EL (cell line): ENCODE measurements at places on chromosomes 4 and X.

- DNase-seq: no peak
These were observed at the start of gene CFP for GRCh38 chrX:47629419-47630200. Gene CFP, minus strand, starts transcription at chrX:47629930. Its CDS starts 86 bp downstream, at chrX:47629844.

GRCh38 chr4:40586034-40586433 is 43.6 kb downstream of the RBM47 start:
- no peak for DNase-seq

DNA sequence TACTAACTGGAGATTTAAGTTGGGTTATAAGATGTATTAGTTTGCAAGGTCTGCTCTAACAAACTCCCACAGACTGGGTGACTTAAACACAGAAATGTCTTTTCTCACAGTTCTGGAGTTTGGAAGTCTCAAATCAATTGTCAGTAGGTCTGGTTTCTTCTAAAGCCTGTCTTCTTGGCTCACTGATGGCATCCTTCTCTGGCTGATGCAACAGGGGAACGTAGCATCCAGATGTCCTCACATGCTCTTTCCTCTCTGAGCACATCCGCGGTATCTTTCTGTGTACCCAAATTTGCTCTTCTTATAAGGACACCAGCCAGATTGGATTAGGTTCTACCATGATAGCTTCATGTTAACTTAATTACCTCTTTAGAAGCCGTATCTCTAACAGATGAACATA is 63.2 kb upstream of the BMP3 start:
- DNase-seq: no peak

- peak; percentile 91 for DNase-seq
These were observed 71.5 kb downstream of the ANAPC4 start for GRCh38 chr4:25448379-25449109.

GRCh38 chr4:147825451-147826287 is 93.8 kb downstream of the ARHGAP10 start:
- no peak for DNase-seq

DNA sequence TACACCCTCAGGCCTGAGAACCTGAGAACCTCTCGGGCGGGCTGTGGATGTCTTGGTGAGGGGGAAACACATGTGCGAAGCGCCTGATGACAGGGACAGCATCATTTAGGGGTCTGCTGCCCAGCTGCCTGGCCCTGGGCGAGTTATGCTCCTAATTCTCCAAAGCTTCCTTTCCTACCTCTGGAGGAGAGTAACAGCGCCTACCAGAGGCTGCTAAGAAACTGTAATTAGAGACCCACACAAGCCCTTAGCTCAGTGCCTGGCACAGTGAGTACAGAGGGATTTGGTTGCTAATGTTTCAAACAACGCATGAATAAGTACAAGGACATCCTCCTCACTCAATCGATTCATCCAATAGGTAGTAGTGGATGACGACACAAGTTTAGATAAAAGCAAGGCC is 40.4 kb downstream of the BCOR start:
- DNase-seq: no peak

DNA sequence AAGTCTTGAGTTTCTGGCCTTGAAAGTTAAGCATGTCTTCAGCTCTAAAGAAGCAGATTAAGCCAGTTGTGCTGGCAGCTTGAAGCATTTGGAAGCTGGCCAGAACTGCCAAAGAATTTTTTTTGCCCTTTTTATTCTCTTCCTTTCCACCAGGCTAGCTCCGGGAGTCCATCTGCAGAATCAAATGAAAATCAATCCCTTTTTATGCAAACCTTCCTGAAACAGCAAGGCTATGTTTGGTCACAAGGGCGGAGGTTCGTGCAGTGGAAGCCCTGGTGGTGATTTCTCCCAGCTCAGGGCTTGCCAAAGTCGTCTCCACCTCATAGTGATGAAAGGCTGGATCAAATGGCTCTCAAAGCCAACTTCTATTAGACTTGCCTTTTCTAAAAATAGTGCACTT is 21.6 kb upstream of the C4orf54 start:
- no peak for DNase-seq

- no peak for DNase-seq
These were observed 140.2 kb upstream of the EDNRA start for GRCh38 chr4:147340591-147341120.

DNA sequence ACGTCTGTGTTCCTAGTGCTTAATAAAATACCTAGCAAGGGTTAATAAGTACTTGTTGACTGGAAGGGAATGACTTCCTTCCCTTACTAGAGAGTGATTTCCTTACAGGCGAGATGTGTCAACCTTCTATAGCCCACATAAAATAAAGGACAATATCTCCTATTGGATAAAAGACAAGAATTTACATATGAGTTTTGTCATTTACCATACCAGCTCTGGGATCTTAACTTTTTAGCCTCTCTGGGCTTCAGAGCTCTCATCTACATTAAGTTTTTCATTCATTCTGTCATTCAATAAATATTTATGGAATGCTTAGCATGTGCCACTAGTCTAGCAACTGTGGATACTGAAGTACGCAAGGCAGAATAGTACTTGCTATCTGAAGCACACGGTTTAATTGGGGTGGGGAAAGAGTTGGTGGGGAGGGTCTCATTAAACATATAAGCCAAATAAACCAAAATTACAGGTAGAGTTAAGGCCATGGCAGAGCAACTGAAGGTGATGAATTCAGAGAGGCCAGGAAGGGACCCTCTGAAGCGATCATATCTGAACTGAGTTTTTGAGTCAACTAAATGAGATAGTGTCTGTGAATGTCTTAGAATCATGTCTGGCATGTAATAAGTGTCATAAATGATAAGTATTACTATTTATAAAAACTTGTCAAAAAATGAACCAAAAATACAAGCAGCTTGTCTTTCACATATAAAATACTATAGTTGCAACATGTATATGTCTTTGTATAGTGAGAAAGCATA is 91.6 kb upstream of the BMP2K start:
- DNase-seq: peak; percentile 79

DNA sequence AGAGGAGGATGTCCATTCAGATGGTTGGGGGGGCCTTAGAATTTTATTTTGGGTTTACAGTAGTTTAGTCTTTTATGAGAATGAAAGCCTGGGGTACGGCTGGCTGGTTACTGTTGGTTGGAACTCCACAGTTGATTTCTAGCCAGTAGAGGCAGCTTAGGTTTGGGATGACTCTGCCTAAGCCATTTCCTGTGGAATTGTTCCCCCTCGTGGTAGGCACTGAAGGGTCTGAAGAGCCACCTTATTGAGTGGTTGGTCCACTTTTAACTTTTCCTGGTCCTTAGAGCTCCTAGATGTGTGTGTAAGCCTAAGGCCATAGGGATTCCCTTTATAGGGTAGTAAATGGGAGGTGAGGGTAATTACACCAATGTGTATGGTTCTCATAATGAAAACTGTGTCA is 19.7 kb downstream of the SPIN3 start:
- no peak for DNase-seq

- peak; percentile 67 for DNase-seq
These were observed 193.2 kb downstream of the RASL11B start for GRCh38 chr4:53055274-53055673.

DNA sequence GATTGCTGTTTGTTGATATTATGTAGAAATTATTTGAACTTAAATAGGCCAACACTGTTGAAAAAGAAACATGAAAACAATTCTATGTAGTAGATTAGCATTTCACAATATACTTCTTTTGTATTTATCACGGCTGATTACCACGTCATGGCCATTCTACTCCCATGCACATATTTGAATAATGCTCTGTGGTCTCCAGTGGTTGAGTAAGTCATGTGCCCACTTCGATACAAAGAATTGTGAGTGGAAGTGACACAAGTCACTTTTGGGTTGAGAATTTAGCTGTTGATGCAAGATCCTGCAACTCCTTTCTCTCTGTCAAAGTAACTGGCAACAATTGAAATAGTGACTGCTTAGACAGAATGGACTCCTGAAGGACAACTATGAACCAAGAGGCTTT is 6.7 kb upstream of the FSTL5 start:
- no peak for DNase-seq

DNA sequence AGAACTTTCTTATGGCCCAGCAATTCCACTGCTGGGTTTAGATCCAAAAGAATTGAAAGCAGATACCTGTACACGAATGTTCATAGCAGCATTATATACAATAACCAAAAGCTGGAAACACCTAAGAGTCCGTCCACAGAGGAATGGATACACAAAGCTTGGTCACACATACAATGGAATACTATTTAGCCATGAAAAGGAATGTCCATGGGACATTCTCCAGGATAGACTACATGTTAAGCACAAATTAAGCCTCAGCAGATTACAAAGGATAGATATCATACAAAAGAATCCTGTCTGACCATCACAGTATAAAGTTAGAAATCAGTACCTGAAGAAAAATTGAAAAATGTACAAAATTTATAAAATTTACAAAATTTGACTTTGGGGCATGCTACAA is 12.7 kb upstream of the MAEA start:
- DNase-seq: no peak

DNA sequence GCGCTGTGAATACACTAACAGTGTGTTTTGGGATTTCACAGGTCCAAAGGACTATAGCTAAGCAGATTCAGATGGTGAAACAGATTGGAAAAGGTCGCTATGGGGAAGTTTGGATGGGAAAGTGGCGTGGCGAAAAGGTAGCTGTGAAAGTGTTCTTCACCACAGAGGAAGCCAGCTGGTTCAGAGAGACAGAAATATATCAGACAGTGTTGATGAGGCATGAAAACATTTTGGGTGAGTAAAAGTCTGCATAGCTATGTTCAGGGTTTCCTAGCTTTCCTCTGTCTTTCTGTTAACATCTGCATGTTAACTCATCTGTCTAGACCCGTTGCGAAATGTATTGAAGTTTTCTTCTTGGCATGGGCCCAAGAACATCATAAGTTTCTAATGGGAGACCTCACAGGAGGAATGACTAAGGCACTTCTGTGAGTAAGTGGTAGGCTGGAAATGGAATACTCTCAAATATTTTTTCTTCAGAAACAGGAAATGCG is 372.1 kb downstream of the BMPR1B start:
- DNase-seq: peak; percentile 86

DNA sequence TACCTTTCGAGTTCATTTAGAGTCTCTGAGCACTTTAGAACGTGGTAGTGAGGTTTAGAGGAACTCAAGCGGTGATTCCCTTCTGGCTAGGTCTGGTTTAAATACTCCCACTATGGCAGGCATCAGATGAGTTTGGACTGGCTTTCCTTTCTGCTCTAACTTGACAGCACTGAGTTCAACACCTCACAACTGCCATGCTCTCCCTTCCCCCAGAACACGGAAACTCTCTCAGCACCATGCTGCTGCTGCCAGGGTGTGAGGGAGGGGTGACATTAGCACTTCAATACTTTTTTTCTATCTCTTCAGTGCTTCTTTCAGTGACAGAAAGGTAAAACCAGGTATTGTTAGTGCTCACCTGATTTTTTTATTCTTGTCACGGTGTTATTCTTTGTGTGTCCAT is 234.5 kb upstream of the AGTR2 start:
- no peak for DNase-seq

GRCh38 chrX:130204647-130205046 is 32.9 kb downstream of the RAB33A start:
- no peak for DNase-seq

DNA sequence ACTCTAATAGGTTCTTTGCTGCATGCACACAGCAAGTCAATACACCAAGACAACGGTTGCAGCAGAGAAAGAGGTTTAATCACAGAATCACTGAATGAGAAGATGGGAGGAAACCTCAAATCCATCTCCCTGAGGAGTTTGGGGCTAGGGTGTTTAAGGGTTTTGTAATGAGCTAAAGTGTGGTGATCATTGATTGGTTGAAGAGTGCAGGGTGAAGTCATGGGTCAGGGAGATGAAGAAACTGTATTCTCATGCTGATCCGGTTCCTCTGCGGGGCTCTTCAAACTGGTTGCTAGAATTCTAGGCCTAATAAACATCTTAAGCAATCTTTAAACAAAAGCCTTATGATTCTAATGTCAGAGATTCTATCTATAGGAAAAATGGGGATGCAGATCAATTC is 432.5 kb upstream of the FAM47C start:
- no peak for DNase-seq

DNA sequence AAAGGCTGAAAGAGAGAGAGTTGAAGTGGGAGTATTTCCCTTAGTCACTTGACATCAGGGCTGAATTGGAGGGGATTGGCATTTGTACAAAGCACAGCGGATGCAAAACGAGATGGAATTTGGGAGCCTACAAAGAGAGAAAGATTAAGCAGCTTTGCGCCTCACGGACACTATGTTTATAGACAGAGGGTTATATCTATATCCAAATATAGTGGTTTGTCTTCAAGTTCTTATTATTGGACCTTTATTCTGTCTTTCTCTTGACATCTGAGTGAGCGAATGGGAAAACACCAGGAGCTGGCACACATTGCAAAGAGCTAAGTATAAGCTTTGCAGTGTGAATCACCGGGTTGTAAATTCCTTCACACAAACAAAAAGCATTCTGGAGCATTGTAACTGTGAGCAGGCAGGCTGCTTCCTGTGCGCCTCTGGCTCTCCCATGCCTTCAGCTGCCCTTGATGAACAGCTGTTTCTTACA is 500.2 kb downstream of the STIM2 start:
- DNase-seq: peak; percentile 83

DNA sequence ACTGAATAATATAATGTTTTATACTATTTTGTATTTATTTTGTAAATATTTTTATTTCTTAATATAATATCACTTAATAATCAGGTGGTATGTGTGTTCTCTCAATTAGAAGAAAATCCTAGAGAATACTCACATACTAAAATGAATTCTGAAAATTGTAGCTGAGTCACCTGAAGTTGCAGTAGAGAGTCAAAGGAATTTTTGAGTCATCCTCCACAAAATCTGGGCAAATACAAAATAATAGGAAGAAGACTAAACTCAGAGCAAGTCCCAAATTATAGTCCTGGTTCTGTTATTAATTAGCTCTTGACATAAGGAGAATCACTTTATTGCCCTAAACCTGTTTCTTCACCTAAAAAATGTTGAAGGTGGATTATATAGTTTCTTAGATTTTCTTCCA is 57.8 kb downstream of the SPATA4 start:
- peak; percentile 28 for DNase-seq

DNA sequence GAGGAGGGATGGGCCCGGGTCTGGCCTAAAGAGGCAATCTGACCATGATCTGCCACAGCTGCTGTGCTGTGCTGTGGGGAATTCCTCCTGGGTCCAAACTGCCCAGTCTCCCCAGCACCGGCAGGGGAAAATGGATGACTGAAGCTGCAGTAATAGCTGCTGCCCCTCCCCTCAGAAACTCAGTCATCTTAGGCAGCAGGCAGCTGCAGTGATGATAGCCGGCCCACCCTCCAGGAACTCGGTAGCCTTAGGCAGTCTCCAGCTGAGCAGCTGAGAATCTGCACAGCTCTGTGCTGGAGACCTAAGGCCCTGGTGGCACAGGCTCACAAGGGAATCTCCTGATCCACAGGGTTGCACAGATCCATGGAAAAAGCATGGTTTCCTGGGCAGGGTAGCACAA is 113.4 kb upstream of the USP38 start:
- no peak for DNase-seq

DNA sequence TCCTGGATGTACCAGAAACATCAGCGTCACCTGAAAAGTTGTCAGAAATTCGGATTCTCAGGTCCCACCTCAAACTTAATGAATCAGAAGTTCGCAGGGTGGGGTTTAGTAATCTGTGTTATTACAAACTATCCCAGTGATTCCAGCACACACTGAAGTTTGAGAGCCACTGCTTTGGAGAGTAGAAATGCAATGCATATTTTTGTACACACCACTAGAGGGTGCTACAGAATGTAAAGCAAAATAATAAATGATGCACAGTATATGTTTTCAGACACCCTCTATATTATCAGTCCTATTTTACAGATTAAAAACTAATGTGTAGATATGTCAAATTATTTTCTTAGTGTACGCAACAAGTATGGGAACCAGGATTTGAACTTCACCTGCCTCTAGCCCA is 2.4 kb upstream of the MORF4L2 start:
- peak; percentile 35 for DNase-seq

GRCh38 chr4:154958621-154959358 is 177.7 kb downstream of the RBM46 start:
- no peak for DNase-seq
